Effector CD4-positive, alpha-beta T cell (primary cell): ENCODE measurements at places on chromosomes 12 and 14.

GRCh38 chr12:95142431-95143151, 69.2 kb upstream of the NR2C1 start:
- no peak for DNase-seq

GRCh38 chr12:104769144-104769561, 188.9 kb downstream of the SLC41A2 start:
- DNase-seq: no peak

DNA sequence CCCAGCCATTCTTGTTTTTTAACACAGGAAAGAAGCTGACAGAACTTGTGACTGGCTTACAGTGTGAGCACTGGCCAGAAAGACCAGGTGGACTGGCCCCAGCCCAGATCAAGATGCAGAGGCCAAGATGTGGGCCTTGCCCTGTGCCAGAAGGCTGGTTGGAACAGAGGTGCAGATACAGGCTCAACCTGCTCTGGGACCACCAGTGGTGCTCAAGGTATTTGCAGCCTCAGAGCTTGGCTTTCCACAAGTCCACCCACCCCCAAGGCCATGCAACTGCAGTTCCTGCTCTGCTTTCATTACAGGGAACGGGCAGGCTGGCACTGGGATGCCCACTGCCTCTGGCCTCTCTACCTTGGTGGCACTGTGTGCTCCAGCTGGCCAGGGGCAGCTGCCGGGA, 23.3 kb downstream of the ZFC3H1 start:
- DNase-seq: no peak

- no peak for DNase-seq
Observed at GRCh38 chr14:100587086-100587762, at the start of gene BEGAIN. TSS of gene BEGAIN (minus strand) at chr14:100587417. CDS start at chr14:100587290, 127 bp downstream.

- DNase-seq: no peak
Observed at GRCh38 chr12:15474766-15475165, 152.5 kb downstream of the PTPRO start.

DNA sequence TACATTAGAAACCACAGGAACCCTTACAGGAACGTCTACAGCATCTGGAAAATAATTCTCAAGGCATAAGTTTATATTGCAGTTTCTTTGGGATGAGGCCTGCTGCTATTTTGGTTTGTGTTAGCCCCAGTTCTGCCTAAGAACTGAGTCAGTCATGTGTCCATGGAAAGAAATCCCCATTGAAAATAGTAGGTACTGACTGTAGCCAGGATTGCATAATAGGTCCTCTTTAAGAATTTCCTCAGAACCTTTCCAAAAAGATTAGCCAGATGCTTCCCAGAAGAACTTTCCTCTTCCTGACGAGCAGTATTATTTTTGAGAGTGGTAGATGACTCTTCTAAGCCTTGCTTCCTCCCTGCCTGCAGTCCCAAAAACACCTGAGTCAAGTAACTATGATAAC, 52.6 kb downstream of the RASSF8 start:
- DNase-seq: no peak

DNA sequence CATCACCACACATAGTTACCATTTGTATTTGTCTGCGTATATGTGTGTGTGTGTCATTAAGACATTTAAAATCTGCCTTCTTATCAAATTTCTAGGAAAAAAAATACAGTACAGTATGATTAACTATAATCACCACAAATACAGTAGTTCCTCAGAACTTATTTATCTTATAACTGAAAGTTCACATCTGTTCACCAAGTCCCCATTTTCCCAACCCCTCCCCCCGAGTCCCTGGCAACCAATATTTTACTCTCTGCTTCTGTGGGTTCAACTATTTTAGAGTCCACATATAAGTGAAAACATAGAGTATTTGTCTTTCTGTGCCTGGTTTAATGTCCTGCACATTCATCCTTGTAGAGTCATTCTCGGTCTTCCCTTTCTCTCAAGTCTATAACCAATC, 12.3 kb downstream of the CAPS2 start:
- DNase-seq: no peak

DNA sequence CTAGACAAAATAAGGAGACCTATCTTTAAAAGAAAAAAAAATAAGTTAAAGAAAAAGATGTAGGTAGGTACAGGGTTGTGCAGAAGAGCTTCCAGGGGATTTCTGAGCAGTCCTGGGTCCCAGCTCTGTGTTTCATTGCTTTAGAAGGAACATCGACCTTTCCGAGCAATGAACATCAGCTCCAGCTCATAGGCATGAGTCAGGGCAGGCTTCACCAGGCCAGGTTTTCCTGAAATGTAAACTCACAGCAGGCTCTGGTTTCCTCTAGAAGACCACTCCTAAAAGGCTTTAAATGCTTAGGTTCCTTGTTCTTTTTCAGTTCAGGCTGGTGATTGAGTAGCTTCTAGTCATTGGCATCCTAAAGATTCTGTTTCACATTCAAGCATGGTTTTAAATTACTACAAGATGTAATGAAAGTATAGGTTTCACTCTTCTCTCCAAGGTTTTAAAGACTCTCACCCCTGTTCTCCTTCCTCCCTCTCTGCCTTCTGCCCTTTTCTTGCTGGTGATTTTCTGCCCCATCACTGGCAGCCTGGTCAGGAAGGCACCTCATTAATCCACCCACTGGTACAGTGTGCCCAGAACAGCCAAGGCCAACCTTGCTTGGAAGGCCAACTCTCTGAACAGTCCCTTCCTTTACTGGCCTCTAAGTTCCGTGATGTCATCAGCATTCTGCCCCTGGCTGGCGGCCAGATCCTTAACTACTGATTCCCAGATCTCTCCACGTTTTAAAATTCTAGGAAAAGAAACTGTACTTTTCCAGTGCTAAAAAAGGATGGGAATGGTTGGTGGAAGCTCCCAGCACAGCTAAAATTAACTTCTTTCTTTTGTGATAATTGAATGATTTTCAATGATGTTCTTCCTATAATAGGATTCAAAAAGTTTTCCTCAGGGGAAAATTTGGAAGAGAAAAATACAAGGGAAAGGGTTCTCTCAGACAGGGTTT, 109.4 kb upstream of the HIF1A start:
- DNase-seq: no peak

- no peak for DNase-seq
Observed at GRCh38 chr14:78704965-78705364, 534.8 kb downstream of the NRXN3 start.
